ENCODE measurements at places on chromosomes 4 and X.
A peak's percentile ranks its signal among the peaks of the same experiment; 100 is the strongest.

- peak; percentile 30 for DNase-seq
These were observed 11.9 kb downstream of the SMIM31 start for GRCh38 chr4:164765833-164766232.

DNA sequence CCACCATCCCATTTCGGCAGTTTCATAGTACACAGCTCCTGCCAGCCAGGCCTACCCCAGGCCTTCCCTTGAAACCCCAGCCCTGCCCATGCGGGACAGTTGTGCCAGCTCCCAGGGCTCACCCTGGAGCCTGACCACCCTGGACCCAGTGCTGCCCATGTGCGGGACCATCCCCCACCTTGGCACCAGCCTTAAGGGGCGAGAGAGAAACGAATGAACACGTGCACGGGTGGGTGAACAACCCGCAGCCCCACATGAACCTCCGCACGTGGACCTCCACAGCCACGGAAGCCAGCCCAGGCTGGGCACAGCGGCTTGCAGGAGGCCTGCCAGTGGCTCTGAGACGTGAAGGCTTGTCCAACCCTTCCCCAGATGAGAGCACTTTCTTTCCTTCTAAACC, 76.0 kb upstream of the MXD4 start:
- no peak for DNase-seq

GRCh38 chrX:74346088-74346487, 42.1 kb downstream of the ZCCHC13 start:
- no peak for DNase-seq

- DNase-seq: no peak
These were observed 38.5 kb upstream of the GPC3 start for GRCh38 chrX:134023851-134024281.

DNA sequence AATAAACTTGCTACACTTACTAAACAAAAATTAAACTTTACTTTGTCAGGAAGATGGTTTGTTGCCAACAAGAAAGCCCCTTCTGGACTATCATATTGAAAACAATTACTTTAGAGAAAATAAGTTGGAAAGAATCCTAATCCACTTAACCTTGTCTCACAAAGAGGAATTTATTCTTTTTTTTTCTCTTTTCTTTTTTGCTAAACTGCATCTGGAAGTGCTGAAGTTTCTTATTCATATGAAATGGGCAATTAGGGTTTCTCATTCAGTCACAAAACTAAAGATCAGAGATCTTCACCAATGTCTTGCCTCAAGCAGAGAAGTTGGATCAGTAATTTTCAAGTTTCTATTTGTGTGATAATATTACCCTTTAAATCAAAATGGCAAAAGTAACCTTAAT, 234.9 kb upstream of the AMOT start:
- DNase-seq: no peak

DNA sequence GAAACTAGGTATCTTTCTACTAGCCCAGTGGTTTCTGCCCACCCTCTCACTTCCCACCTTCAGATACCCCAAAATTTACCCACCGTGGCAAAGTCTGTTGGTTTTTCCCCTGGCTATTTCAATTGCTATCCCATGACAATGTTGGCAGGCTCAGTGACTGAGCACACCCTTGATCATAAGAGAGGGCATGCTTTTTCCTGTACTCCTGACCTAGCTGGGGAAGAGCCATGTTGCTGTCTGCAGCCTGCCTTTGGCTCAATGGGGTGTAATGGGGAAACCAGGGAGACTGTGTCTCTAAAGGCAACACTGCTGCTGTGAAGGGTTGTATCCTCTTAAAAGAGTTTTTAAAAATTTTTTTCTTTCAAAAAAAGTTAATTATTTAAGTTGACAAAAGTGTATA, 90.4 kb upstream of the CITED1 start:
- DNase-seq: no peak

DNA sequence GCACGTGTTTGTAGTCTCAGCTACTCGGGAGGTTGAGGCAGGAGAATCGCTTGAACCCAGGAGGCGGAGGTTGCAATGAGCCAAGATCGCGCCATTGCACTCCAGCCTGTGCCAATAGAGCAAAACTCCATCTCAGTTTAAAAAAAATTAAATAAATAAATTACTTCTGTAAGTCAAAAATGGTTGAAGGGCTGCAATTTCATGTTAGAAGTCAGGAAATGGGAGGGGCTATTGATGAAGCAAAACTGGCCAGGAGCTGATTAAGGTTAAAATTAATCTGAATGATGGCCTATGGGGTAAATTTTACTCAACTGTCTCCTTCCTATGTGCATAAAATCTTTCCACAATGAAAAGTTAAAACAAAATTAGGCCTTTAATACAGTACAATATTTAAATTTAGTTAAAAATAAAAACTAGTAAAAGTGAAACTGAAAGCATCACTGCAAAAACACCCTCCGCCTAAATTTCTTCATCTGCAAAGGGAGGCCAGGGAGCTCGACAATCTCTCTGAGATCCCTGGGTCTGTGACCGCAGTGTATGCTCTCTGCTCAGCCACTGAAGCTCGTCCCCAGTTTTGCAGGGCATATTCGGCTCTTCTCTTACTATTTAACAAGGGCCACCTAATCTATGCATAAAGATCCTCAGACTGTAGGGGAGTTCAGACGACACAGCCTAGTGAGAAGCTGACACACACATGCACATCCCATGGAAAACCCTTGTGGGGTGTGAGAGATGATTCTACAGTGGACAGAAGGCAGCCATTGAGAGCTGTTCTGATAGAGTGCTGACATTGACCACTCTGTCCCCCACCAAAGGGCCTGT, 57.2 kb downstream of the IRF2 start:
- no peak for DNase-seq

GRCh38 chr4:73676861-73677323, 56.7 kb upstream of the RASSF6 start:
- peak; percentile 37 for DNase-seq

DNA sequence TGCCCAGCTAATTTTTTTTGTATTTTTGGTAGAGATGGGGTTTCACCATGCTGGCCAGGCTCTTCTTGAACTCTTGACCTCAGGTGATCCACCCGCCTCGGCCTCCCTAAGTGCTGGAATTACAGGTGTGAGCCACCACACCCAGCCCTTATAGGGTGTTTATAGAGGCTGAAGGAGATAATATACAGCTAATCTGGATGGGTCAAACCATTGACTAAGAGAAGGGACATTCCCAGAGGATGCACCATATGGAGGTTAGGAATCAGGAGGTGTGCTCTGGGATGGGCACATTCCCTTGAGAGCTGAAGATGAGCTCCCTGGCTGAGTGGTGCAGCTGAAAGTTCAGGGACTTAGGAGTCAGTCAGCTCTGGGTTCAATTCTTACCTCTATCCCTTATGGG, 68.3 kb upstream of the SHISA3 start:
- no peak for DNase-seq

DNA sequence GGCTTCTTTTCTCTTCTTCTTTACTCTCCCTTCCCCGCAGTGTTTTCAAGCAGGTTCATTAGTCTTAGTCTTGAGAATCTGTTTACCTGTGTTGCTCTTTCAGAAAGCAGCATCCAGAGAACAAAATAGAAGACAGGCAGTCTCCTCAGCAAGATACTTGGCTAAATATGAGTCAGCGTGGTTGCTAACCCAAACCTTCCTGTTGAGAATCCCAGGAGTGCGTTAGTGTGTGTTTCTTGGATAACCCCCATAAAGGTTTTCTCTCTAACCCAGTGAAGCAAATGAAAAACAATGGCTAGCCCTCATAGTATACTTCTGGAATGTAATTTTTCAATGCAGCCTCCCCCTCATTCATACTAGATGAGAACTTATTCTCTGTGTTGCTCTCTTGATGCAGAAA, 41.1 kb downstream of the BMPR1B start:
- no peak for DNase-seq

DNA sequence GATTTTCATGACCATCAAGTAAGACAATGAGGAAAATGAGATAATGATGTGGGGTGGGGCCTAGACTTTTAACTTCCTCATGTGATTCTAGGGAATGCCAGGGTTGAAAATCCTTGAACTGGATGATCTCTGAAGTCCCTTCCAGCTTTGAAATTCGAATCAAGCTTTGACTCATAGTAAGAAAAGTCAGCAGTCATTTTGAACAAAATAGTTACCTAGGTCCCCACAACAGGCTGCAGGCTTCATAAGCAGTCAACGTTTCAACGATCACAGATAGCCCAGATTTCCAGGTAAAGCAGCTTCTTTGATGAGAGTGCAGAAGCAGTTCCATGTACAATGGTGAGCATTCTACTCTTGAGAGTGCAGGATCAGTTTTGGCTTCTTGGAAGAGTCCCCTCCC, 93.7 kb downstream of the GRIA3 start:
- no peak for DNase-seq

DNA sequence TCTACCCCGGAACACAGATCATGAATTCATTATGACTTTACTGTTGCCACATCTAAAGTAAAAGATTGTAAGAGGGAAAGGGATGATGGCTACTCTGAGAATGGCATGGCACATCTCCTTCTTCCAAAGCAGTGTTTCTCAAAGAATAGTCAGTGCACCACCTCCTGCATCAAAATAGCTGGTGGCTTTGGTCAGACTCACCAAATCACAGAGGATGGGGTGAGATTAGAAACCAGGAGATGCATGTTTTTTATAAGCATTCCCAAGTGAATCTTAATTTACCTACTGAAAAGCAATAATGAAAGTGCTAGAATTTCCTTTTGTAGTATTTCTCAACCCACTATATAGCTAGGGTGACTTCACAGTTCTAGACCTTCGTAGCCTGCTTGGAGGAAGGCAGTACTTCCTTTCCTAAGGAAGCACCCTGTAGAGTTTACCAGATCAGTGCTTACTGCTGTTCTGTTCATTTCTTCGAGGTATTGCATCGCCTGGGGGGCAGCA, 340.8 kb upstream of the KLF3 start:
- no peak for DNase-seq

DNA sequence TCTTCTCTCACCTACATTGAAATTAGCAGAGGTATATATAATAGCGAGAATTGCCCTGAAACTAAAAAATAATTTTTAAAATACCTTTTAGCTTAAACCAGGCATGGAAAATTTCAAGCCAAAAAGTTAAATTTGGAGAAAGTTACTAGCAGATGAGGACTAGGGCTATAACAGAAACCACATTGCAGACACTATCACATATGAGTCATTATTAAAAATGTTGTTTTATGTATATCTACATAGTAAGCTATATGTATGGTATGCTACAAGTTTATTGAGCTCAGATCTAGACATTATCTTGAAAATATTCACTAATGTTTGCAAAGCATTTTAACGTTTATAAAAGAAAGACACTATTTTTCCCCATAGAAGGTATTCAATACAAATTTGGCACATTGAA, 147.8 kb downstream of the PAPSS1 start:
- DNase-seq: no peak

DNA sequence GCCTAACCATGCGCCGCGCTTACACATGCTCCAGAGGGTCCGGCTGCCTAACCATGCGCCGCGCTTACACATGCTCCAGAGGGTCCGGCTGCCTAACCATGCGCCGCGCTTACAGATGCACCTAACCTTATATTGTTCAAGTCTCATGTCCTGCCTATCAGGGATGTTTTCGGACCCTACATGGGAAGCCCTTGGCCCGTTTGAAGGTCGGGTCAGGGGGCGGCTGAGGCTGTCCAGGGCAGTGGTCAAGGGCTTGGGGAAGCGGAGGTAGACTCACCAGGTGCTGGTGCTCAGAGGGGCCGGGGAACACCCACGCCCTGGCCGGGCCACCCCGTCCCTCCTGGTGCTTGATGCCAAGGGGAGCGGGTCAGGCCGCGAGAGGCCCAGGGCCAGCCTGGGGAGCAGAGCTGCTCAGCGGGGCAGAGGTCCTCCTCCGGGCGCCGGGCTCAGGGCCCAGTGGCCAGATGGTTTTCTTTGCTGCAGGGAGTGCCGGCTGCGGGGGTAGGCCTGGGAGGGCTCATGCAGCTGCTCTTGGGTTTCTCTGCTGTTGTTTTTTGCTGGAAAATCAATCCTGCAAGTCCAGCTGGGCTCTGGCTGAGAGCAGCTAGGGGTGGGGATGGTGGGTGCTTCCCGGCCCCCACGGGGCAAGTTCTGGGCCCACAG, 35.4 kb upstream of the SPON2 start:
- DNase-seq: peak; percentile 69

Measured in eye (tissue), 1 donor.